Activated CD4-positive, alpha-beta T cell treated with anti-CD3 and anti-CD28 coated beads for 36 hours (primary cell): ENCODE measurements at places on chromosomes 7 and 10. TPM values are rescaled to one million over a fixed set of nuclear protein-coding genes. Genes with fewer than 3 reads are reported as not detected.

PLEKHS1 gene
- 0.07 TPM for total RNA-seq

OPN1SW gene
- not detected for total RNA-seq

OPN4 gene
- not detected for total RNA-seq

CPVL gene
- total RNA-seq: not detected

BLNK gene
- not detected for total RNA-seq

LBX1 gene
- total RNA-seq: not detected

FFAR4 gene
- total RNA-seq: not detected

LRMDA gene
- total RNA-seq: not detected

UFSP1 gene
- total RNA-seq: 1.5 TPM

CDK1 gene
- 88.5 TPM for total RNA-seq

DNA sequence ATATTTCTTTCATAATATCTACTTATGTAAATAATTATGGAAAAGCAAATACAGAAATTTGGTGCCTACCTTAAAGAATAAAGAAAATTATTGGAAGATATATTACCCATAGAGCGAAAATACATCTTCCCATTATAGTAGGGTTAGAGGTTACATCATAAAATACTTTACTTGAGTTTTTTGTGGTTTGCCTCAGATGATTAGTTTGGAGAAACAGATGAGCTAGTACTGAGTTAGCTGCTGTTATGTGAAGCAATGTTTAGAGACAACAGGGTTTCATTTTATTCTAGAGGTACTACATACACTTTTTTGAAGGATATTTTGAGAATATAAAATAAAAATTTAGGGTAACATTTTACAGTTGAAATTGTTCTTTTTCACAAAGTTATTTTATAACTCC is 2.9 kb upstream of the MLLT10 start:
- DNase-seq: no peak

- peak; percentile 60 for DNase-seq
These were observed 74.1 kb downstream of the VIPR2 start for GRCh38 chr7:159070431-159071148.

DNA sequence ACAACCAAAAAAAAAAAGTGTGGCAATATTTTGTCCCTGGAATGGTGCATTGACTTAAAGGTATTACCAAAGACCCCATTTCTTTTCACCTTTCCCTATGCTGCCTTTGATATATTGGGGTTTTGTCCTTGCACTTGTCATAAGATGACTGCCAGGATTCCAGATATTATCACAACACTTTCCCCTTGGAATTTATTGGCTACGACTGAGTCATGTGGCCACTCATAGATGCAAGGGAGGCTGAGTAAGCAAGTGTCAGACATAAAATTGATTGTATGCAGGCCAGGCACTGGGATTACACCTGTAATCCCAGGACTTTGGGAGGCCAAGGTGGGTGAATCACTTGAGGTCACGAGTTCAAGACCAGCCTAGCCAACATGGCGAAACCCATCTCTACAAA is 83.6 kb downstream of the PPP1R3C start:
- DNase-seq: no peak

DNA sequence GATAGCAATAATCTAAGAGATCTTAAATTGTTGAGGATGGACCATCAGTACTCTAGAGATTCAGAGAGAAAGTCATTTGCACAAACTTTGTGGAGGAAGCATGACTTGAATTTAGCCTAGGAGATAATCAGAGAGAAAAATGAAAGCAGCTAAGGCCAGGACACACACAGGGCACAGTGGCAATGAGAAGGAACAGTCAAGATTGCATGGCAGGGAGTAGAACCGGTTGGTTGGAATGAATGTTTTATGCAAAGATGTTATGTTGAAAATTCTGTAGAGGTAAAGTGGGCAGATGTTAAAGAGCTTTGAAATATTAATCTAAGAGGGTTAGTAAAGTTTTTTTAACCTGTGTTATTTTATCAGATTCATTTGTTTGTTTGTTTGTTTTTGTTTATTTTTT is 521.8 kb downstream of the GATA3 start:
- no peak for DNase-seq

- no peak for DNase-seq
These were observed 14.9 kb downstream of the SFTPD start for GRCh38 chr10:79933961-79934360.

DNA sequence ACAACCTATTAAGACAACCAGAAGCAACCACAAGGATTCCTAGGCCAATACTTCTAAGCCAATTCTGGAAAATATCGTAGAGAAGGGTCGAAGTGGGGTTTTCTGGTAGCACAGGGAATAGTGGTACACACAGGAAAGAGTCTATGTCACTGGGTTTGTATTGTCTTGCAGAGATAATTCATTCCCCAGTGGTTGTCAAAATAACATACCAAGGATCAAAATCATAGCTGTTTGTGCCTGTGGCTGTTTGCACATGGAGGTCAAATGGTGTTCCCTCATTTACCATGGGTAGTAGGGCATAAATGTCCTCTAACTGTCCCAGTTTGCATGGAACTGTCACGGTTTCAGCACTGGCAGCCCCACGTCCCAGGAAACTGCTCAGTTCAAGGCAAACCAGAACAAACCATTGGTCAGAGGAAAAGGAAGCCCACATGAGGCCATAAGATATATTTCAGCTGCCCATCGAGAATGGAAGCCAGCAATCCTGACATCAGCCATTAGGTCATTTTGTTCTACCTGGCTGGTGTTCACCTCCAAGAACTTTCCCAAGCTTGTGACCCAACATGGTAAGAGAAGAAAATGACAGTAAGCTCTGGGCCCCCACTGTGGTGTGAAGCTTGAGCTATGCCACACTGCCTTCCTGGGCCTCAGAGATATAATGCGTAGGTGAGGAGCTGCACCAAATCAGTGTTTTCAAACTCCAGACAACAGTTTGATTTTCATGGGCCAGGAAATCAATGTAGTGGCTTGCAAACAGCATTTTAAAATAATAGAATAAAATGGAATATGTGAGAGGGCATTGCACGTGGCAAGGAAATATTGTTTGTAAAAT is 53.9 kb upstream of the NFE2L3 start:
- DNase-seq: peak; percentile 35

DNA sequence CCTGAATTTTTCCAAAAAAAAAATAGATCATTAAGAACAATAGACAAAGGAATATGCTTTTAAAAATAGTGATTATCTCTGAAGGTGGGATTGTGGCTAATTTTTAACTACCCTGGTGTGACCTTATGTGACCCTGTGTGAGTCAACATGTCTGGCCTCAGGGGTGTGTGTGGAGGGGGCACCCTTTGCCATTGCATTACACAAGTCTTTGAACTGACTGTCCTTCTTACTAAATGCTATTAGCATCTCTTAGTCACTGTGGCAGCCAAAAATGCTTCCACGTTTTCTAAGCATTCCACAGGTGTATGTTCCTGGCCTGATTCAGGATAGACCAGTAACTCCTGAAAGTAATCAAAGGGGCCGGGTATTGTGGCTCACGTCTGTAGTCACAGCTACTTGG is 175.4 kb downstream of the MGMT start:
- DNase-seq: no peak

- no peak for DNase-seq
These were observed 1425.1 kb upstream of the LRRTM3 start for GRCh38 chr10:65500716-65501115.

- peak; percentile 38 for DNase-seq
These were observed 6.0 kb downstream of the LDB1 start for GRCh38 chr10:102113956-102114857.

DNA sequence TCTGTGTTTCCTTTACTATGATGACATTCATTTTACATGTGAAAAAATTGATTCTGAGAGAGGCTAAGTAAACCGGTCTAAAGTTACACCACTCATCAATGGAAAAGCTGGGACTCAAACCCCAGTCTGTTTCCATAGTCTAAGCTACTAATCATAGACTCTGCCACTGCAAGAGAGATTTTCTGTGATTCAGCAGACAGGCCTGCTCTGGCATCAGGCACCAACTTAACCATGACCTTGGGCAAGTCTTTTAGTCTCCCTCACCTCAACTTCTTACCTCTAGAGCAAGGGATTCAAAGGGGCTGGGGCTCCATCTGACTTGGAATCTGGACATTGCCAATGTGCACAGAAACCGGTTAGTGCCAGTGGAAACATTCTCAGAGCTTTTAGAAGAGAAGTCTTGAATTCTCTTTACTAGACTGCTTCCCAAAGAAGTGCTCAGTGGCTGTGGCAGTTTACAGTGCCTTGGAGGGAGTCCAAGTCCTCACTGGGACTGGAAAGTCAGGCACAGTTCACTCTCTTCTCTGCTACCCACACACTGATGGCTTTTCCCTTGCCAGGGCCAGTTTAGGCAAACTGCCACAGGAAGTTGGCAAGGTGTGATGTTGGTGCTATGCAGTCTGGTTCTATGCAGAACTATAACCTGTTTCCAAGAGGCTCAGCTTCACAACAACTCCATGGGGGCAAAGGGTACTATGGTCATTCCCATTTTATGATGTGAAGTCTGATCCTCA is 4.5 kb upstream of the BLNK start:
- no peak for DNase-seq
